Activated CD8-positive, alpha-beta T cell treated with anti-CD3 and anti-CD28 coated beads for 36 hours (primary cell): ENCODE measurements at places on chromosomes 7 and 10. TPM values are rescaled to one million over a fixed set of nuclear protein-coding genes. Genes with fewer than 3 reads are reported as not detected.

GRCh38 chr10:71225291-71226058 is 13.1 kb downstream of the UNC5B start:
- DNase-seq: no peak
- no peak overlapping the region for H3K4me3 ChIP-seq
- peaks cover 6% of the 10 kb centered on the region for H3K27me3 ChIP-seq
- H3K36me3 ChIP-seq: no peaks in the 10 kb centered on the region
- no peaks in the 10 kb centered on the region for H3K4me1 ChIP-seq

GRCh38 chr7:93414574-93414973 is 159.9 kb downstream of the CALCR start:
- no peaks in the 10 kb centered on the region for H3K4me1 ChIP-seq
- H3K27me3 ChIP-seq: no peaks in the 10 kb centered on the region
- no peak overlapping the region for H3K27ac ChIP-seq
- H3K4me3 ChIP-seq: no peak overlapping the region
- no peaks in the 10 kb centered on the region for H3K36me3 ChIP-seq
- DNase-seq: no peak

- H3K27me3 ChIP-seq: peaks cover 16% of the 10 kb centered on the region
- H3K36me3 ChIP-seq: no peaks in the 10 kb centered on the region
- DNase-seq: no peak
Measured at GRCh38 chr10:104577861-104578521, 63.1 kb upstream of the SORCS3 start.

GRCh38 chr10:122707535-122707934 is 7.9 kb upstream of the C10orf120 start:
- no peak overlapping the region for H3K27ac ChIP-seq
- H3K4me1 ChIP-seq: no peaks in the 10 kb centered on the region
- no peak for DNase-seq
- H3K4me3 ChIP-seq: no peak overlapping the region
- H3K27me3 ChIP-seq: peaks cover 8% of the 10 kb centered on the region

DNA sequence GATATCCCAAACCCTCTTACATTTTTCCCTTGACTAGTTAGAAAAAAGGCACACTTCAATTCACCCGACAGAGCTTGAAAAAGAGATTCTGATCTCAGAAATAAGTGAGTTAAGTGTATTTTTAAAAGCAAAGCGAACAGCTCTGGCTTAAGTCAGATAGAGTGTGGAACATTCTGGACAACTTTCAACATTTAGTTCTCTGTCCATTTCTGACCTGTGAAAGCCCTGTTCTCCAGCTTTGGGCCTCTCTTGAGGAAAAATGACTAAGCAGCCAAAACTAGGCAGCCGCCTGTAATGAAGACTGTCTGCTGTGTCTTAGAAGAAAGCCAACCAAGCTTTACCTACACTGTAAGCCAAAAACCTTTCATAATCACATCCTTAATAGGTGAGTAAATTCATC is 50.5 kb downstream of the CDK6 start:
- no peaks in the 10 kb centered on the region for H3K27me3 ChIP-seq
- H3K4me3 ChIP-seq: no peak overlapping the region
- H3K27ac ChIP-seq: no peak overlapping the region
- DNase-seq: no peak

GRCh38 chr7:36887233-36887632 is 162.9 kb upstream of the AOAH start:
- no peak overlapping the region for H3K4me3 ChIP-seq
- DNase-seq: no peak
- H3K36me3 ChIP-seq: peaks cover 51% of the 10 kb centered on the region
- H3K4me1 ChIP-seq: no peaks in the 10 kb centered on the region
- no peak overlapping the region for H3K27ac ChIP-seq

- H3K4me1 ChIP-seq: no peaks in the 10 kb centered on the region
- peak; percentile 24 for DNase-seq
- H3K4me3 ChIP-seq: no peak overlapping the region
- H3K27me3 ChIP-seq: no peaks in the 10 kb centered on the region
- no peak overlapping the region for H3K27ac ChIP-seq
Measured at GRCh38 chr10:130341356-130341755, 205.2 kb downstream of the GLRX3 start.

DNA sequence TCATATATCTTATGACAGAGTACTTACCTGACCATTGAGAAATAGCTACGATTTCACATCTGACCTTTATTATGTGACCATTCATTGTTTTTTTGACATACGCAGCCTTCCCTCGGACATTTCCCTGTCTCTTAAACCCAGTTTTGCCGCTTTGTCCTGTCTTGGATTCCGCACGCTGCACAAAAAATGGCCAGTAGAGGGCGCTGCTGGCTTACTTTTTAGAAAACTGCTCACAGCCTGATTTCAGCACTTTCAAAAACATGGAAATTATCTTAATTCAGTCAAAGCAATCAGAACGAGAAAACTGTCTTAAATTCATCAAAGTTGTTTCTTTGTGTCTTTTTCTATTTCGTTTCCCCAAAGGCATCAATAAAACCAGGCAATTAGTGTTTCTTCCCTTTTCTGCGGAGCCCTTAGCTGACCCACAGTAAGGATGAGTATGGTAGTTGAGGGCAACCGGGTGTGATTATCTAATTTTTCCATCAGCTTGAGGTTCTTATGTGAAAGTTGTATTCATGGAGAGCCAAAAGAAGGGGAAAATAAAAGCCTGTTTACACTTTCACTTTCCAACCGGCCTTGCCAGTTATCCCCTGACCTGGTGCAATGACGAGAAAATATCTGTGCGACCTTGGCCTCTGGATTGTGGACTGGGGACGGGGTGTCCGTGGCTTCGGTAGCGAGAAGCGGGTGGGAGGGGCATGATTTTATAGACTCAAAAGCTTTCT is 144.4 kb downstream of the DYNC1I1 start:
- no peak overlapping the region for H3K4me3 ChIP-seq
- DNase-seq: peak; percentile 86
- H3K4me1 ChIP-seq: peaks cover 2% of the 10 kb centered on the region
- peaks cover 19% of the 10 kb centered on the region for H3K27me3 ChIP-seq
- no peak overlapping the region for H3K27ac ChIP-seq

DNA sequence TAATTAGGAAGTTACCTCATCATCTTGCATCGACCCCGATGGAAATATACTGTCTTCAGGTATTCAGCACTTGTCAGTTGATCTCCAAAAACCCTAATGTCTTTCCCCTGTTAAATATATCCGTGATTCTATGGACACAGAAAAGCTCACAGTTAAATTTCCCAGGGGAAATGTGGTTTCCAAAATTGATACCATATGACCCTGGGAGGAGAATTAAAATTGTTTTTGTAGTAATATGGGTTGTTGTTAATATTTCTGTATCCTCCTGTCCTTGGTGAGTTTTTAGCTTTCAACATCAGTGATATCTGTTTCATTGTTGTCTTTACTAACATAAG is 132.1 kb downstream of the CELF2 start:
- H3K27ac ChIP-seq: peak overlapping the region; percentile 93
- H3K4me3 ChIP-seq: peak overlapping the region; percentile 74
- no peaks in the 10 kb centered on the region for H3K27me3 ChIP-seq
- no peak for DNase-seq
- no peaks in the 10 kb centered on the region for H3K36me3 ChIP-seq

DNA sequence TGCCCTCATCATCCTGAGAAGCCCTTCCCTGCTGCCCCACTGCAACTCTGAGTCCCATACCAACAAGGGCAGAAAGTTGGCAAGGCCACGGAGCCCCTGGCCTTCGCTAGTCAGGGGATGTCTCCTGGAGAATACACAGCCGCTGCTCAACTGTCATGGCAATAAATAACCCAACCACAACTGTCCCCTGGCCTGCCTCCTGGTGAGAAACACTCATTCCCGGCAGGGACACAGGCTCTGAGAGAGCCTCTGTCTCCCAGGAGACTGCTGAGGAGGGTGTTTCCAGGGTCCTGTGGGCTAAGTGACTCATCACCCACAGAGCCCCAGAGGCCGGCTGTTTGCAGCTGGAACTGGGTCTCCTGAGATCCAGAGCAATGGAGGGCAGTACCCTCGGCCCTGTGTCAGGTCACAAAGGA is 354.1 kb downstream of the TNS3 start:
- H3K4me1 ChIP-seq: no peaks in the 10 kb centered on the region
- DNase-seq: no peak
- no peak overlapping the region for H3K27ac ChIP-seq
- H3K4me3 ChIP-seq: no peak overlapping the region
- H3K27me3 ChIP-seq: peaks cover 8% of the 10 kb centered on the region
- no peaks in the 10 kb centered on the region for H3K36me3 ChIP-seq

- no peaks in the 10 kb centered on the region for H3K36me3 ChIP-seq
- no peak for DNase-seq
Measured at GRCh38 chr10:122749886-122750285, 50.2 kb upstream of the C10orf120 start.

DNA sequence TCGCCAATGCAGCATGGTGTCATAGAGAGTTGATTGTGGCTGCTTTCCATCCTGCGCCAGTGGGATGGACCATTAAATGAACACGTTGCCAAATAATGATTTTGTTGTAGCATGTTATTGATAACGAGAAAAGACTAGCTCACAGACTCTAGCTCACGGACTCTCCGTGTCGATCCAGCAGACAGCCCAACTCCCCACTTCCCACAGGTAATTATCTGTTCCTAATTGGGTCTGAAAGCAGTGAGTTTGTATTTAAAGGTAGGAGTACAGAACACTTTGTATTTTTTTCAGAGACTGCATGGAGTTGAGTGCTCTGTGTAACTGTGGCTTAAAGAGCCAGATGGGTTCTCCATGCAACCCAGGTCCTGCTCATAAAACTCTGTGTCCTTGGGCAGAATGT is 1250.5 kb downstream of the TYW1 start:
- H3K36me3 ChIP-seq: no peaks in the 10 kb centered on the region
- DNase-seq: no peak
- no peak overlapping the region for H3K27ac ChIP-seq
- no peaks in the 10 kb centered on the region for H3K4me1 ChIP-seq

DNA sequence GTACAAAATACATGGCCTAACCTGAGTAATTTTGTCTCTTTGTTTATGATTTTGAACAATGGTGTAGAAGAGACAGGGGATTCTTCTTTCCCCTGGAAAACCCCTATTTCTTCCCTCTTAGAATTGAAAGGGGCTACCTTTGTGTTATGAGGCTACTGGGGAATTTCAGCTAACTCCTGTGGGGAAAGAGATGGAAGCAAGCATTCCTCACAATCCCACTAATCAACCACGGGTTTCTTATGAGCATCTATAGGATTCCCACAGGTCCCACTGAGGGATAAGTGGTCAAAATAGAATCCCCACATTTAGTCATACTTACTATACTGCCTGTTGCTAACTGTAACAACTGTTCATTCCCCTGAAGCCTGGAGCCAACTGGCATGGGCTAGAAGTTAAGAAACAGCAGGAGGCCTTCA is 32.2 kb upstream of the ITGB8 start:
- no peak for DNase-seq
- no peaks in the 10 kb centered on the region for H3K36me3 ChIP-seq
- H3K4me3 ChIP-seq: no peak overlapping the region
- H3K4me1 ChIP-seq: peaks cover 4% of the 10 kb centered on the region
- no peak overlapping the region for H3K27ac ChIP-seq

DNA sequence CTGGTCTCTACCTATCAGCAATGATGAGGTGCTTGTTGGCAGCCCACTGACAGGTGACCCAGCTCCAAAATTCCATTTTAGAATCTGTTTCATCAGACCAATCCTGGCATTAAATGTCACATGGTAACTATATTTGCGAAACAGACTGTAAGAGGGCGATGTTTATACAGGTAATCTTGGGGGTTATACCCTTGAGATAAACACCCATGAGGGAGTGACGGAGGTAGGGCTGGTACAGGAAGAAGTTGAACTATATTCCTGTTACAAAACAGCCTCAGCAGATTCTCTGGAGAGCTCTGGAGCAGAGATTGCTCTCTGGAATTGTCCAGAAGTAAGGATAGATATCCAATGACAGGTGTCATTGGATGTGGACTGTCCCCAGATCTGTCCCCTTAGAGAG is 444.8 kb upstream of the DPP6 start:
- no peaks in the 10 kb centered on the region for H3K27me3 ChIP-seq
- no peaks in the 10 kb centered on the region for H3K4me1 ChIP-seq
- DNase-seq: no peak
- no peak overlapping the region for H3K4me3 ChIP-seq
- no peak overlapping the region for H3K27ac ChIP-seq
- no peaks in the 10 kb centered on the region for H3K36me3 ChIP-seq

- H3K27ac ChIP-seq: no peak overlapping the region
- peaks cover 27% of the 10 kb centered on the region for H3K4me1 ChIP-seq
- H3K27me3 ChIP-seq: no peaks in the 10 kb centered on the region
- DNase-seq: no peak
- H3K4me3 ChIP-seq: no peak overlapping the region
- H3K36me3 ChIP-seq: peaks cover 50% of the 10 kb centered on the region
Measured at GRCh38 chr7:148746135-148746534, 47.4 kb downstream of the CUL1 start.

TMEM196 gene
- not detected for total RNA-seq

WDR86 gene
- 0.25 TPM for total RNA-seq

DGKI gene
- 0.65 TPM for total RNA-seq

WDR91 gene
- total RNA-seq: 12.9 TPM

KMT2C gene
- 48.5 TPM for total RNA-seq
